AG09319 (cell line): ENCODE measurements at places on chromosomes 4 and X.
A peak's percentile ranks its signal among the peaks of the same experiment; 100 is the strongest.

- no peak for DNase-seq
Observed at GRCh38 chr4:78024085-78024484, 33.0 kb upstream of the FRAS1 start.

- no peak for DNase-seq
Observed at GRCh38 chr4:150010525-150011126, 67.6 kb upstream of the DCLK2 start.

- DNase-seq, result no peak
Observed at GRCh38 chrX:49257846-49258748, 6.4 kb downstream of the FOXP3 start.

DNA sequence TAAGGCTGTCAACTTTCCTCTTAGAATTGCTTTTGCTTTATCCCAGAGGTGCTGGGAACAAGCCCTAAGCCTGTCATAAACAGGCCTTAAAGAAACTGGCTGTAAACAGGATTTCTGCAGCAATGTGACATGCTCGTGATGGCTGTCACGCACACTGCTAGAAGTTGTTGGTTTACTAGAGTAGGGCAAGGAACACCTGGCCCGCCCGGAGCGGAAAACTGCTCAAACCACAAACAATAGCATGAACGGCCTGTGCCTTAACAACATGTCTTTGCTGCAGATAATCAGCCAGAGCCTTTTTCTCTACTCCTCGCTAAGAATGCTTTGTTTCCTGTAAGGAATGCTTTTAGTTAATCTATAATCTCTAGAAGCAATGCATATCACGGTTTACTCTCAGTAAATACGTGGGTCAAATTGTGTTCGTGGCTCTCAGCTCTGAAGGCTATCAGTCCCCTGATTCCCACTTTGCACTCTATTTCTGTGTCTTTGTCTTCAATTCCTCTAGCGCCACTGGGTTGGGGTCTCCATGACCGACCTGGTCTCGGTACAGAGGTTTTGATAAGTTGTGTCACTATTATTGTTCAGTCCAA, 318.3 kb downstream of the GLUD2 start:
- DNase-seq, result no peak

DNA sequence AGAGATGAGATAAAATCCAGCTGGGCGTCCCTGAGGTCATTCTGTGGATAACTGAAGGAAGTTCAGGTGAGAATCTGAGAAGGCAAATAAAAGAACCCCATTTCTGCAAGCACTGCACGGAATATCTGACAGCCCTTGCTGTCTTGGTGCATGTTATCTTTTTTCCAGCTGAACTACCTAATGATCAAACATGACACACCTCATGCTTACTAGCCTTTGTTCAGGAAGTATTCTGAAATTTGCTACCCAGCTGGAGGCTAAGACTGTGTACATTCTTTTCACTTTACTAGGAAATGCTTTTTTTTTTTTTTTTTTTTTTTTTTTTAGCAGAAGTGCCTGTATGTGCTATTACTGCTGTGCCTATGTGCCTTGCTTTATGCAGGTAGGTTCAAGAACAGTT, 718.1 kb downstream of the SMARCA1 start:
- no peak for DNase-seq

DNA sequence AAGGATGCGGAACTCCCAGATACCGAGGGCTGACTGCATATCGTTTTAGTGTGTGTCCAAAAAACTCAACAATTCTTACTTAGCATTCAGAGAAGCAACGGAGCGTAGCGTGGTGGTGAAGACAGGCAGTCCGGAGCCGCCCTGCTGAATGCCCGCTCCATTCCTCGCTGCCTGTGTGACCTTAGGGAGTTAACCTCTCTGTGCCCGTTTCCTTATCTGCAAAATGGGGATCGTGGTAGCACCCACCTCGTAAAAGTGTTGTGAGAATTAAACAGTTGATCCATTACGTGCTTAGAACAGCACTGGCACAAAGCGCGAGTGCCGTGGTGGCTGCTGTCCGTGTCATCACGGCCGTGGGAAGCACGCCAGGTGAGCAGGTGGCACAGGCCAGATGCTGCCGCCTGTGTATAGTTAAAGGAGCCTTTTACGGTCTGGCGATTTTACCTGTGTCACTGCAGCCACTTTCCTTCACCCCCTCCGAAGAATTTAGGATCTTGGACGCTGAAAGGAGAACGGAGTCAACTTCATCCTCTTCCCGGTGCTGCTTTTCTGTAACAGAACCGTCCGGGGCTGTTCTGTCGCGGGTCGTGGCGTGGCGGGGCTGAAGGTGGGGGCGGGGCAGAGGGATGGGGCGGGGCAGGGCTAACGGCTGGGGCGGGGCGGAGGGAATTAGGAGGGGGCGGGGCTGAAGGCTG, 885 bp downstream of the CCDC110 start:
- DNase-seq, result no peak

DNA sequence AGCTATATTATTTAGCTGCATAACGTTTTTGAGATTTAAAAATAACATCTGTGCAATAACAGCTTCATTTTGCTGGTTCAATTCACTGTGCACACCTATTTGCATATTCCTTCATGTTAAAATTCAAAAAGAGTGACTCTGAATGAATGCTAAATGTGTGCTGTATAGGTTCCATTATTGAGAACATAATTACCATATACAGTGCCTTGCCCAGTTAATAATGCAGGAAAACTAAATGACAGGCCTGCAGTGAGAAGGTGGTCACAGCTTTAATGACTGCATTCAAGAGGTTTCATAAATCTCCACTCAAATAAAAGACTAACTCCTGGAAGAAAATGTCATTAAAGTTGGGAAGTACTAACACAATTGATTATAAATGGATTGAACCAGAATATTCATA, 1183.2 kb upstream of the ADGRL3 start:
- no peak for DNase-seq

GRCh38 chr4:146211440-146211839, 2.9 kb upstream of the REELD1 start:
- no peak for DNase-seq

GRCh38 chr4:15270201-15270600, 157.6 kb upstream of the C1QTNF7 start:
- no peak for DNase-seq

DNA sequence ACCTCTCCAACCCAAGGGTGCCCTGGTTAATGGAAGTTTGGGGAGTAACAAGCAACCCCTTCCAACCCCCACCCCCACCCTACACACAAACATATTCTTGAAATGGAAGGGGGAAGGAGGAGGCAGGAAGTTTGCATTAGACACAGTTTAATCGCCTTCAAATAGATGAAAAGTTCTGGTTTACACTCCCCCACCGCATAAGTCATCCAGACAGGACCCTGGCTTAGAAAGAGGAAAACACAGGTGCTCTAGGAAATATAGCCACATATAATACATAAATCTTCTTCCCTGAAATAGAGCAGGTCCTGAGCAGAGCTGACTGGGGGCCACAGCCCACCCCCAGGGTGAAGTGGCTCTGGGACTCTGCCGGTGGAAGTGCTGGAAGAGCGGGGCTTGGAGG, 25.1 kb downstream of the SASH3 start:
- no peak for DNase-seq

- peak; percentile 71 for DNase-seq
Observed at GRCh38 chrX:131746491-131746968, 202.7 kb downstream of the OR13H1 start.

- DNase-seq, result no peak
Observed at GRCh38 chrX:126338916-126339315, 172.8 kb upstream of the DCAF12L2 start.

DNA sequence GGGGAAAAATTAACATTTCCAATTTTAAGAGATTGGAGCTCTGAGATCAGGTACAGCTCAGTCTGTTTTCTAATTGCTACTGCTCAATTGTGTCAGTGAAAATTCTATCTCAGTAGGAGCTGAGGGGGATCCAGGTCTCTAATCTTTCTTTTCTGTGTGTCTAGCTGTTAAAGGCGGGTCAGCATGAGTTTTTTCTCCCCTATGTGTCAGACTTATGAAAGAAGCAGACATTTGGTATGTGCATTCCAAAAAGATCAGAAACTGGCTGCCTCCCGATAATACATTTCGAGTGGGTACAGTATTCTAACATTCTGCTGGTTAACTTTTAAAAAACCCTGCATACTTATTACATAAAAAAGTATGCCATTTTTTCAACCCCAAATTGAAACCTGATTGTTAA, 72.4 kb downstream of the PCDH7 start:
- DNase-seq, result no peak

- no peak for DNase-seq
Observed at GRCh38 chr4:133855001-133855400, 346.6 kb downstream of the PABPC4L start.

- no peak for DNase-seq
Observed at GRCh38 chr4:53943345-53944085, 120.9 kb downstream of the CHIC2 start.

GRCh38 chr4:1053080-1053661, 41.7 kb downstream of the FGFRL1 start:
- peak; percentile 76 for DNase-seq

- no peak for DNase-seq
Observed at GRCh38 chrX:12548746-12549145, 242.5 kb upstream of the PRPS2 start.

GRCh38 chr4:8188743-8189550, 10.1 kb upstream of the SH3TC1 start:
- DNase-seq, result no peak

DNA sequence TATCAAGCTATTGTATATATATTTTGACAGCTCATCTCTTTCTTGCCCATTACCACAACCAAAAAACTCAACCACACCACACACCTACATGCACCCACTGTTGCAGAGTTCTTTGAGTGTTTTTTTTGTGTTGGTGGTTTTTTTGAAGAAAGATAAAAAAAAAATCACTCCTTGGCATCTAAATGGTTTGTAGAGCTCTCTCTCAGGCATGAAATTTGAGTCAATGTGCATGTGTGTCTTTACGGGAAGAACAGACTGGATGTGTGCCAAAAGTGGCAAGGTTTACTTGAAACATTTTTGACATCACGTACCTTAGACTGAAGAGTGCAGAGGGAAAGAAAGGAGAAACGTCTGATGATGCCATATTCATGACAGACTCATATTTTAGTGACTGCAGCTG, 154.2 kb downstream of the FHIP1A start:
- no peak for DNase-seq

DNA sequence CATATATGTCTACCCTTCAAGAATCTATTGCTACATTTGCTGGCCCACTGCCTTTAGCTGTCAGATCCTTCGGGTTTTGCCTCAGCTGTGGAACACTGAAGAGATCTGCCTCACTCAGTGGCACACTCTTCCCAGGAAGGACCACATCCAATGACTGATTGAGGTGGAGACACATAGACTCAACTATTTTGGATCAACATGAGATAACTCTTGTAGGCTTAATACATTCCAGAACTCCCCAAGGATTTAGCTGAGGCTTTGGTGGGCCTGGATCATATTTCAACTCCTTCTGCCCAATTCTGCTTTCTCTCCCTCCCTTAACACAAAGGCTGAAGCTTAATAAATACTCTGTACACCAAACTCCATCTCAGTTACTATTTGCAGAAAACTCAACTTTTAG, 100.5 kb downstream of the CORIN start:
- DNase-seq, result no peak

DNA sequence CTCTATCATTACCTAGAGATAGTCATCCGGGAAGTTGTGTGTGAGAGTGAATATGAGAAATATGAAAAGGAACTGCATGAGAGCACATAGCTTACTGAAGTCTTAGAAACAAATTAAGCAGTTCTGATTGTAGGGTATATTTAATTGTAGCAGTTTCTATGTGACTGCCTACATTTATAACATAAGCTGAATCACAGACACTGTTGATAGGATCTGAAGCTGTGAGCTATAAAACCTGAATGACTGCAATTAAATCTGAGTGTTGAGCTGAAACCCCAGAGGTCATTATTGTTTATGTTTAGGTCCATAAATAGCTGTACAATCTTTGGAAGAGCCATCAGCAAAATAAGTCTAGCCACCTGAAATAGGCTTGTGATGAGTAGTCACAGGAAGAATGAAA, 210.1 kb upstream of the CXCL13 start:
- DNase-seq, result no peak

DNA sequence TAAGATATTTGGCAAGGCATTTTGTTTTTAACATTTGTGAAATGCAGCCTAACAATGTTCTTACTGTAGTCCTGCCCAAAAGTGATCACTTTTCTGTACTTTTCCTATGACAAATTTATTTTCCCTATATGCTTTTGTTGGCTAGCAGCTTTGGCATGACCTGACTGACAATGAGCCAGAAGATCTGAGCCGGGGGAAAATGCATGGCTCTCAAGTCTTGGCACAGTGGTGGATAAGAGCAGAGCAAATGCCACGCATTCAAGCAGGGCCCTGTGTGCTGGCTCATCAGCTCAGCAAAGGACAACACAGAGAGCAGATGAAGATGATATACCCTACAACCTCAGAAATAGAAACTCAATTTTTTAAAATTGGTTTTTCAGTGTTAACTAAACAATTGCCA, 187.3 kb downstream of the ANAPC10 start:
- DNase-seq, result no peak

- DNase-seq, result no peak
Observed at GRCh38 chrX:153931748-153932147, 3.1 kb downstream of the NAA10 start.

DNA sequence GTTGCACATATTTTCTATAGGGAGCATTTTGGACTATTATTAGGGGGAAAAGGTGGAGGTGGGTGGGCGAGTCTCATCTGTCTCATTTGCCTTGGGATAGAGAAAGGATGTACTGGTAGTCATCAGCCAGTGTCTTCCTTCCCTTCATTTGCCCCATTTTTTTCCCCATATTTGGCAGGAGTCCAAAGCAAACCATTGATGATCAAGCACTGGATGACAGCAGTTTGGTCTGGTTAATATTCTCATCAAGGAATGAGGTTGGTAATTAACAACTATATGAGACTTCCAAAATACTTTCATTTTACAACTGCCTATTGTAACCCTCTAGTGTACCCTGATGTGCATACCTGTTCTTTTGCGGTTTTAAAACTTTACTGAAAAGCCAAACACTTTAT, 22.6 kb upstream of the IGFBP7 start:
- DNase-seq, result no peak

DNA sequence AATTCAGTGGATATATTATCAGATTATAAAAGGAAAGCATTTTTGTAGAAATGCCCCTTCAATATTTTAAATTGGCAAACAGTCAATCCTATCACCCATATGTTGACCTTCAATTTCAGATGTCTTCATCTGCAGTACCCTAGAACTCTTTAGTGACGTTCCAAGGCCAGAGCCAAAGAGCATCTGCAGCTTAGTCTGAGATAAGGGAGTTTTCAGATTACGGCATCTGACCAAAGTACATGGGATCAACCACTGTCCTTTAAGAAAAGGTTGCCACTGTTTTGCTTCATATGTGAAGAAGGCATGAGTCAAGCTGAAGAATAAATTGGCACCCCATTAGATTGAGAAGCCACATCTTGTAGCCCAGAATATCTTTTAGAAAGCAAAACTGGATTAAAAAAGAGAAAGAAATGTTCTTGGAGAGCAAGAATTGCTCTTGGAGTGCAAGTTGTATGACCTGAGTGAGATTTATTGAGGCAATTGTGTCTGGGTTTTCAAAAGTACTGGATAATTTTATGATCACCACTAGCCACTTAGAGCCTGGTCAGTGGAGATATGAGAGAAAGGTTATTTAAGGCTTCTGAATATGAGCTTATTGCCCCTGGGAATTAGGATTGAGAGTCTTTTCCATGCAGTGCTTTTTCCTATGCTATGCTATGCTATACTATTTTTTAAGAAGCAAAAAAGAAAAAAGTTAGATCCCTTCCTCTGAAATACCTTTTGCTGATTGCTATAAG, 251.9 kb upstream of the NR3C2 start:
- no peak for DNase-seq

- DNase-seq, result no peak
Observed at GRCh38 chr4:131459430-131460101, 1689.5 kb upstream of the PCDH10 start.

GRCh38 chr4:101865501-101866062, 75.1 kb downstream of the BANK1 start:
- DNase-seq, result no peak

GRCh38 chr4:113445286-113445685, 316.3 kb downstream of the CAMK2D start:
- DNase-seq, result peak; percentile 91
